ENCODE measurements at places on chromosomes 7 and 10.

- DNase-seq = no peak
These were observed 5.3 kb upstream of the ZNRF2 start for GRCh38 chr7:30278849-30279652.

- DNase-seq = peak; percentile 49
These were observed 65.8 kb upstream of the PRSS58 start for GRCh38 chr7:142323706-142324105.

DNA sequence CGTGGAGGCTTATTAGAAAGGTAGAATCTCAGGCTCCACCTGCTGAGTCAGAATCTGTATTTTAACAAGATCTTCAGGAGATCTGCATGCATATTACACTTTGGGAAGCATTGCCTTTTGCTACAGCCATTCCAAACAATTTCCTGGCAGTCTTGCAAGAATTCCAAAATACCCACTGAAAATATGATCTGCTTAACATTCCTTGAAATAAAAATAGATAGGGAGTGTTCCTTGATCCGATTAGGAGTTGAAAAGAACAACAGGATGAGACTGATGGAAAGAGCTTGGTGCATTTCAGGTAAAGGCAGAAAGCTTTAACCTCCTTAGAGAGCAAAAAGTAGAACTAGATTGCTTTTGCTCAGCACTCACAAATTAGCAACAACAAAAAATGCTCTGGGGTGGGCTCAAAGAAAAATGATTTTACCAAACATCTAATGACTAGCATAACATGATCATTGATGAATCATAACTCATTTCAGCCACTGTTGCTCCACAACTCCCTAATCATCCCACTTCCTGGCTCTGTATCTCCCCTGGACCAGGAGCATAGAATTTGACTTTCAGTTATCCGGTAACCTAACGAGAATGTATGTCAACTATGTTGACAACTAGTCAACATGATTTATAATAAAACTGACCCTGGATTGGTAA, 115.2 kb downstream of the RNLS start:
- DNase-seq = no peak

DNA sequence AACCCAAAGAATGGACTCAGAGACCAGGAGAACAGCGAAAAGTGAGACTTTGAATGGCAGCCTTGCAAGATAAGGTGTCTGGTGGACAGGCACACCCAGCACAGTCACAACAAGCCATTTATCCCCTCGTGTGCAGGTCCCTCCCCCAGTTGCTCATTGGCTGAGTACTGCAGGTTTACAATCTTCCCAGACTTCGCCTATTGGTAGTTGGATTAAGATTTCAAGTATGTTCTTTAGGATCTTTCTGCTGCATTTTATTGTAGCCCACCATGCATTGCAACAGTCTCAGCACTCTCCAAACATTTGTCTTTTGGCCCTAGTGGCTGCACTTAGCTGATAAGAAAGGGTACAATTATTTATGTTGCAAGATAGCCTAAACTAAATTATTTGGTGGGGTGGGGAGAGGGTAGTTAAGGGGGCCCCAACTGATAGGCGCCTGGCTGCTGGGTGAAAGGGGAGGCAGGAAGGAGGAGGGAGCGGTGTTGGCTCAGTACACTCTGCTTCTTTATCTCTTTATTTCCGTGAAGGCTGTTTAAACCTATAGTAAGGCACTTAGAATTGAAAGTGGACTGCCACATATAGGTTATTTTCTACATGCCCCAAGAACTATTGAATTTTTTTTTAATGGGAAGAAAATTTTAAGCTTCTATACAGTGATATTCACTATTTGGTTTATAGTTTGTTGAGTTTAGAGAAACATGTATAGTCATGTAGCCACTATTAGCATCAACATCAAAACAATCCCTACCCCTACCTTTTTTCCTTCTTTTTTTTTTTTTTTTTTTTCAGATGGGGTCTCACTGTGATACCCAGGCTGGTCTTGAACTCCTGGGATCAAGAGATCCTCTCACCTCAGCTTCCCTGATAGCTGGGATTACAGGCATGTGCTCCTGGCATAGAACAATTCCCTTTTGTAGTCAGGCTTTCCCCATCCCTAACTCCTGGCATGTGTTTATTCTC, 54.2 kb downstream of the GUSB start:
- no peak for DNase-seq

DNA sequence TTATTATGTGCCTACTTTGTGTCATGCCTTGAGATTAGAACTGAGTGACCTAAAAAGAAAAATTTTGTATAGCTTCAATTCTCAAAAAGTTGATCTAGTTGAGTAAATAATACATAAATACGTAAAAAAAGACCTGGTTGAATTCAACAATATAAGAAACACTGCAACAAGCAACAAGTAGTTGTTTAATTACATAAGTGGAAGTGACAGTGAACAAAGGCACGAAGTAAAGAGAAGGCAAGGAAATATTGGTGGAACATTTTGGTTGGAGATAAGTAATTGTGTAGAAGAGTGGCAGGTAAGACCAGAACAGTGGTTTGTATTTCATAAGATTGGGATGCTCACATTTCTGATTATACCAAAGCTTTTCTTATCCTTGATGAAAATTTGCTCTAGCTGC, 8.2 kb upstream of the MYPN start:
- no peak for DNase-seq

DNA sequence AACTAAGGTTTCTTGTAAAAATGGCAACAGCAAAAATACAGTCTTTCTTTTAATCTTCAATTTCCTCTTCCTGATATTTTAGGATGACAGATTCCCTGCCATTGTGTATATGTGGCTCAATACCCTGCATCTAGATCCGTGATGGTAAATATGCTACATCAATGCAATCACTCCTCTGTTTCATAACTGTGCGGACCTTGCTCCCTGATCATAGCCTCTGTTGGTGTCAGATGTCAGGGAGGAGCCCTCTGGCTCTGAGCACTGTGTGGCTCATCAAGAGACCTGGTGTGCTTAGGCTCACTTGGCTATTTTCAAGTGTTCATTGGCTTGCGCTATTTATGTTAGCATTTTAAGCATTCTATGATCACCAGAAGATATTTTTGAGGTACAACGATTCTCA, 33.0 kb upstream of the AGR3 start:
- DNase-seq = no peak

GRCh38 chr10:79255007-79255507, 92.2 kb upstream of the PPIF start:
- no peak for DNase-seq
